MV-4-11 (cell line): ENCODE measurements at places on chromosomes 1 and 21.

- no peak for DNase-seq
Measured at GRCh38 chr1:148158341-148159003, 6.4 kb upstream of the NBPF11 start.

GRCh38 chr1:2926447-2927055 lies 94.7 kb upstream of the ACTRT2 start:
- DNase-seq: no peak

DNA sequence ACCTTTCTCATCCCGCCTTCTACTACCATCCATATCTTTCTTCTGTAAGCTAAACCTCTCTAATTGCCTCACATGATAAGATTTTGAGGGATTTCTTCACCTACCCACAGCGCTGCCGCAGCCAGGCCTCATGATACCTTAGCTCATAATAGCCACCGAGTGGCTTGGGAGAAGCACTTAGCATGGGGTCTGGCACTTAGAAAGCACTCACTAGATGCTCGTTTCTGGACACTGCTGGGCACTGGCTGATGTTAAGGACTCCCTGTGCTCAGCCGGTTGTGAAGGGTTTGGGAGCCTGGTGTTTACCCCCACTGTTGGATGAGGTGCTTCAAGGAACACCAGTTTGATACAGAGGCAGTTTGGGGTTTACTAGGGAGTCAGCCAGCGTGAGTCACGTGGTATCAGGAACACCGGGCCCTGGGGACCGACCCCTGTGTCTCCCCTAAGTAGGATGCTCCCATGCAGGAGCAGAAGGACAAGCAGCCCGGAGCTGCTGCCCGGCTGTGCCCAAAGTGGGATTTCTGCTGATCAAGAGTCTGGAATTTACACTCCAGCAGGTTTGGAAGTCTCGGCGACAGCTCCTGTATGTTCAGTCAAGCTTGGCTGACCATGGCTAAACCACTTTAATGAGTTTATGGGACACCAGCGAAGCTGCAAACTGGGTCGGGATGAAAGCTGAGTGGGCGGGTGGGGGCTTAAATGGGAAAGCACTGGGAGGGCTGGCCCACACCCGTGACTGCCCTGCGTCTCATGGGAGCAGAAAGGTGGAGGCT lies 63.3 kb downstream of the GALNT2 start:
- DNase-seq: no peak

DNA sequence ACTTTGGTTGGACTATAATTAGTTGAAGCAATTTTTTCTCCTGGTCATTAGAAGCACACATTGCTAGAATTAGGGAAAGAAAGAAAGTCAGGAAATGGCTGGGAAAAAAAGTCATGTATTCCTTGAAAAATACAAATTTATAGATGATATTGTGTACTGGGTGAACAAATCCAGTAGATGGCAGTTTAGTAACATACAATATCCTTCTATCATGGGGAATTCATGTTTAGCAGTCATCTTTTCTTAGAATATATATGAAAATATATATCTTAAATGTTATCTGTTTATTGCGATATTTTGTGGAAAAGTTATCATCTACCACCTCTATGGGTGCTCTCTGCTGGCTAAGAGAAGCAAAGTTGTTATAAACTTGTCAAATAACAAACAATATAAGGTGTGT lies 13.1 kb upstream of the ZRANB2 start:
- DNase-seq: peak; percentile 7

DNA sequence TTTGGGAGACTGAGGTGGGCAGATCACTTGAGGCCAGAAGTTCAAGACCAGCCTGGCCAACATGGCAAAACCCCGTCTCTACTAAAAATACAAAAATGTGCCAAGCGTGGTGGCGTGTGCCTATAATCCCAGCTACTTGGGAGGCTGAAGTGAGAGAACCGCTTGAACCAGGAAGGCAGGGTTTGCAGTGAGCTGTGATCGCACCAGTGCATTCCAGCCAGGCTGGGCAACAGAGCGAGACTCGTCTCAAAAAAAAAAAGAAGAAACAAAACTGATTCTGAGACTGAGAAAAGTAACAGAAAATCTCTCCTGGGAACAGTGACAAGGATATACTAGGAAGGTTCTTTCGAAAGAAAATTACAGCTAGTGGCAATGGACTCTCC lies 20.9 kb downstream of the USP48 start:
- peak; percentile 46 for DNase-seq

GRCh38 chr1:208047476-208047934 lies 136.6 kb upstream of the CD34 start:
- no peak for DNase-seq

- no peak for DNase-seq
Measured at GRCh38 chr1:234107416-234108021, 203.0 kb downstream of the SLC35F3 start.

DNA sequence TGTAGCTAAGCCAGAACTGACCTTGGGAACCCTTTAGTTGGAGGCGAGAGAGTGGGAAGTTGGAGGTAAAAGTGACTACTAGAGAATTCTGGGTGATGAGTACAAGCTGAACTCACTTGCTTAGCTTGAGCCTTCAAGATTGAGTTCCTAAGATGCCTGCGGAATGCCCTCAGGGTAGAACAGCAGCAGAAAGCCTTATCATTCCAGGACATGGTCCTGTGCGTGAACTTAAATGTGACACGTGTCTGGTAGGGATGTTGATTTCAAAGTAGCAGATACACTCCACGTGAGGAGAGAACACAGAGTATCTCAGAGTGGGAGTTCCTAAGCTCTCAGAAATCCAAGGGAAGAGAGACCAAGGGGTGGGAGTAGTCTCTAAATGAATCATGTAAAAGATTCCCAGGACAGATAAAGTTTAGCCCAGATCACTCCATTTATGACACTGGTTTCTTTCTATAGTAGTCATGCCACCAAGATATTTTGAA lies 60.1 kb downstream of the KCNK1 start:
- no peak for DNase-seq

- no peak for DNase-seq
Measured at GRCh38 chr1:212669600-212669999, 30.0 kb downstream of the BATF3 start.

DNA sequence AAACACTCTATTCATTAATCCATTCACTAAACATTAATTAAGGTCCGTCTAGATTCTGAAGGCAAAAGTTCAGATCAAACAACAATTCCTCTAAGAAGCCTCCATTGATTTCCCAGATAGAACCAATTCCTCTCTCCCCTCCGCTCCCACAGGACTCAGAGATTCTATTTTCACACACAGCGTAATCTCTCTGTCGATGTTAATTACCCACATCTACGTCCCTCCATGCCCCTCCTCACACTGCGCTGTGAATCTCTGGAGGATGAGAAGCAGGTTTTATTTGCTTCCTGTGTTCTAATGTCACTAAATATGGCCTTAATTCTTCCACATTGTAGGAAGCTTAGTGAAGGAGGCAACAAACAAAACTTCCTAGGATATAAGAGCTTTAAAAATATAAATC lies 306.7 kb downstream of the DSCAM start:
- no peak for DNase-seq

- no peak for DNase-seq
Measured at GRCh38 chr1:90476411-90476810, 240.7 kb downstream of the BARHL2 start.

GRCh38 chr1:9399510-9400424 lies 107.1 kb downstream of the SPSB1 start:
- DNase-seq: peak; percentile 25

GRCh38 chr1:10519016-10519417 lies 44.3 kb downstream of the PEX14 start:
- no peak for DNase-seq

DNA sequence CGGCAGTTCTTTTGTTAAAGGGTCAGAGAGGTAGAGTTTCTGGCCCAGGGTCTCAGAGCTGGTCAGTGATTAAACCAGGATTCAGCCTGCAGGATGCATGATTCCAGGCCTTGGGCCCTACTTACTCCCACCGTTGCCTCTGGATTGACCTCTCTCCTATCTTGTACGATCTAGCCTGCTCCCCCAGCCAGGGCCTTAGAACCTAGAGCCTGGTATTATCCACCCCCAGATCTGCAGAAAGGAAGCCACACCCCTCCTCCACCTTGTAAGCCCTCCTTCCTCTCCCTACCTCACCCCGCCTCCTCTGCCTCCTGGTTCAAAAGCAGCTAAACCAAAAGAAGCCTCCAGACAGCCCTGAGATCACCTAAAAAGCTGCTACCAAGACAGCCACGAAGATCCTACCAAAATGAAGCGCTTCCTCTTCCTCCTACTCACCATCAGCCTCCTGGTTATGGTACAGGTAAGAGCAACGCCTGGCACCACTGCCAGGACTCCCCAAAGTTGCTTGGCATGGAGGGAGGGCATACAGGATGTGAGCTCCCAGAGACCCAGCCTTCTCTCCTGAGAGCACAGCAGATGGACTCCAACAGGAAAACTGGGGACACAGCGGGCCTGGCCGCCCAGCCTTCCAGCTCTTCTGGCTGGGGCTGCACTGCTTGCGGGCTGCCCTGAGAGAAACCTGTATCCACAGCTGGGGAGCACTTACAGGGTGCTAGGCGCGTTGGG lies at the start of gene CD52:
Gene CD52 (plus strand): TSS at position 347 of the 726 bp plus-strand sequence. CDS start 60 bp downstream, at position 407.
- no peak for DNase-seq

DNA sequence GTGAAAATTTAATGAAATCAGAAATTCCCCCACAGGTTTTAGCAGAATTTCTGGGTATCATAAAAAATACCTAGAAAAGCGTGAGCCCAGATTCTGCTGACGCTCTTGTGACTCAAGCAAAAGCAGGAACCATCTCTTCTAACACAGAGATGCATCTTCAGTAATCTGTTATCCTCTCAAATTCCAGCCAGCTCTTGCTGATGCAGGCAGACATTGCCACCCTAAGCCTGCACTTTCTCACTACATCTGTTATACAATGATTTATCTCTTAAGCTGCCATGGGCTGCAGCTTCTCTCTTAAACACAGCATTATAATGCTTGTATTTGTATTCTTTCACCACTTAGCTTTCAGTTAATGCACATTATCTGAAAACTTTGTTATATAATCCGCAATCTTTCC lies 113.0 kb upstream of the RGS1 start:
- no peak for DNase-seq

GRCh38 chr1:72649211-72649888 lies 367.0 kb upstream of the NEGR1 start:
- DNase-seq: no peak
